ENCODE measurements at places on chromosomes 5 and 9. TPM values are rescaled to one million over a fixed set of nuclear protein-coding genes. Genes with fewer than 3 reads are reported as not detected.

GRCh38 chr5:90987726-90988125 is 395.4 kb downstream of the ARRDC3 start:
- DNase-seq = no peak

DNA sequence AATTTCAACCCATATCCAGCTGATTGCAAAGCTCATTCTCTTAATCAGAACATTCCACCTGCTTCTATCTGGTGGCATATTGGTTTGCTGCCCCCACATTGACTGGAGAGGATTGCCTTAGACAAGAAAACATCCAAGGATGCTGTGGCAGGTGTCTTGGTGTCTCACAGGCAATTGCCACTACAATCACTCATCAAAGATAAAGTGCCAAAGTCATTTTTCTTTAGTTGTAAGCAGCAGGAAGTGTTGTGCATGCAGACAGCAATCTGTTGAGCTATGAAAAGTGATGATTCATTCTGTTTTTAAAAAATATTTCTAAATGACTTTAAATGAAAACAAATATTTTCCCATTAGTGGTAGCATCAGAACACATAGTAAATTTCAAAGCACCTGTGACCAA is 53.9 kb downstream of the CDH6 start:
- DNase-seq = no peak

DNA sequence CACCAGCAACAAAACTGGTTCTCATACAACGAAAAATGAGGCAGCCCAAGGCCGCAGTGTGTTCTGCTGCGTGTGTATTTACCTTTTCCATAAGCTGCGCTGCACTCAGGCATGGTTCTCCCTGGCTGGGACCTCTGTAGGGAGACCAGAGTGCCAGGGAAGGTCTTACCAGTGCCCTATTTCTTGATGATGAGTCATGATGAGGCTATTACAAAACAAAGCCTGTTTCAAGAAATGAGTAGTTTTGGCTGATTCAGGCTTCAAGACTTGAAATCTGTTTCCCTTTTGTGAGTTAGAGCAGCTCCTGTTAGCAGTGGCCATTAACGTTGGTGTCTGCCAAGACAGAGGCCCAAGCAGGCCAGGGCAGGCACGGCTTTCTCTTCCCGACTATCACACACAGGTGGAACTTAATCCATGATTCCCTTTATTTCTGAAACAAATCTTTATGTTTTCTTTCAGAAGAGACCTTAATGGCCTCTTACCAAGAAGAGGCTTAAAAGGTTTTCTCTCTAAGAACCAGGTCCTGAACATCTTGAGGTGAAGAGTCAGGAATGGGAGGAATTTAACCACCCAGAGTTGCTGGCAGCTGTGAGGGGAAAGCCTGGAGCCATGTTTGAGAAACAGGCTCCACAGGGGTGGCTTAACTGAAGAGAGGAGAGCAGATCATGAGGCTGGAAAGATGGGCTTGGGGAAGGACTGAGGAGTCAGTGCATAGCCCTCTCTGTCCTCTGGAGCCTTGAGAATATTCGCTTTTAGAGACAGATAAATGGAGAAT is 41.4 kb upstream of the TIFAB start:
- no peak for DNase-seq

GRCh38 chr5:102933721-102934459 is 178.8 kb downstream of the PAM start:
- no peak for DNase-seq

DBH gene
- not detected for total RNA-seq

Data from left ventricle myocardium inferior (tissue), 1 donor.